ENCODE measurements at places on chromosomes 1 and 21. TPM values are rescaled to one million over a fixed set of nuclear protein-coding genes. Genes with fewer than 3 reads are reported as not detected.

- no peak overlapping the region for H3K4me3 ChIP-seq
- no peak for DNase-seq
- H3K27me3 ChIP-seq: peaks cover 9% of the 10 kb centered on the region
Observed at GRCh38 chr1:59805554-59805953, 9.2 kb upstream of the HOOK1 start.

DNA sequence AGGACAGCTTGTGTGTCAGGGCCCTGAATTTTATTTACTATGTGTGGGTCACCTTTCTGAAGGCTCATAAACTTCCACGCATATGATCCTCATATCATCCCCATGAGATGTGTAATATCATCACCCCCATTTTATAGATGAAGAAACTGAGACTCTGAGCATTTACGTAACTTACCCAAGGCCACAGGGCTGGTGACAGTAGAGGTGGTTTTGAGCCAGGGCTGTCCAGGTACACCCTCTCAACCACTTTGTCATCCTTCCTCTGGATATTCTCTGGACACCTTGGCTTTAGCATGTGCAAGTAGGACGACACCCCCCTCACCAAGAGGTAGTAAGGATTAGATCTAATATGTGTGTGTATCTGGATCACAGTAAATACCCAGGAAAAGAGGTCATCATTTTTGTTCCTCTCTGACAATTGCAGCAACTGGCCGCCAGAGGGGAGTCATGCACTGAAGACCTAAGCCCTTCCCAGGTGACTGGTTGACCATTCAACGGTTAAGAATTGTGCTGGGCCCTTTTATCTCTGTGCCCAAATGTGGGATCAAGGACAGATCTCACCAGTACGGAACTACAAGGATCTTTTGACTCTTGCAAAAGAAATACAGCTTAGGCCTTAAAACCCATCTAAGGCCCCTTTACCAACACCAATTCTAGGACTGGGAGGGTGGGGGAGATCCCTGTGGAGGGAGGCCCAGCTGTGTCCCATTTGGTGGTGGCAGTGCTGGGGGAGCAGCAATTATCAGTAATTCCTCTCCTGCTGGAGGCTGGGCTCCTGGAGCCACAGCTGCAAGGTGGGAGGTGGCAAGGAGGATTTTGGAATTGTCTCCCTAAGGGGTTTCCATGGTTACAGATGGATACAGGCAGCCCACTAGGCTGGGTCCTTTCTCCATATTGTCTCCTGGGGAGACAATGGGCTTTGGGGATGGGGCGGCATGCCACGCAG is 13.7 kb upstream of the E2F2 start:
- H3K4me1 ChIP-seq: peaks cover 33% of the 10 kb centered on the region
- H3K36me3 ChIP-seq: no peaks in the 10 kb centered on the region
- DNase-seq: peak; percentile 82
- peak overlapping the region; percentile 37 for H3K4me3 ChIP-seq

DNA sequence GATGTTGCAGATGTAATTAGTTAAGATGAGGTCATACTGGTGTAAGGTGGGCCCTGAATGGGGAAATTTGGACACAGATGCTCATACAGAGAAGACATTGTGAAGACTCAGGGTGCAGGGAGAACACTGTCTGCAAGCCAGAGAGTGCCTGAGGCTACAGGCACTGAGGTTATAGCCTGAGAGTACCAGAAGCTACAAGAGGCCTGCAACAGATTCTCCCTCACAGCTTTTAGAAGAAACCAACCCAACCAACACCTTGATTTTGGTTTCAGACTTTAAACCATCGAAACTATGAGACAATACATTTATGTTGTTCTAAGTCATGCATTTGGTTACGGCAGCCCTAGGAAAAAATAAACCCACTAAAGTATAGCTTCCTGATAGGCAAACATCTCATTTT is 321.7 kb upstream of the USP25 start:
- H3K27ac ChIP-seq: no peak overlapping the region
- no peak for DNase-seq
- H3K4me3 ChIP-seq: peak overlapping the region; percentile 23
- no peaks in the 10 kb centered on the region for H3K36me3 ChIP-seq
- H3K27me3 ChIP-seq: no peaks in the 10 kb centered on the region
- H3K4me1 ChIP-seq: peaks cover 21% of the 10 kb centered on the region

DNA sequence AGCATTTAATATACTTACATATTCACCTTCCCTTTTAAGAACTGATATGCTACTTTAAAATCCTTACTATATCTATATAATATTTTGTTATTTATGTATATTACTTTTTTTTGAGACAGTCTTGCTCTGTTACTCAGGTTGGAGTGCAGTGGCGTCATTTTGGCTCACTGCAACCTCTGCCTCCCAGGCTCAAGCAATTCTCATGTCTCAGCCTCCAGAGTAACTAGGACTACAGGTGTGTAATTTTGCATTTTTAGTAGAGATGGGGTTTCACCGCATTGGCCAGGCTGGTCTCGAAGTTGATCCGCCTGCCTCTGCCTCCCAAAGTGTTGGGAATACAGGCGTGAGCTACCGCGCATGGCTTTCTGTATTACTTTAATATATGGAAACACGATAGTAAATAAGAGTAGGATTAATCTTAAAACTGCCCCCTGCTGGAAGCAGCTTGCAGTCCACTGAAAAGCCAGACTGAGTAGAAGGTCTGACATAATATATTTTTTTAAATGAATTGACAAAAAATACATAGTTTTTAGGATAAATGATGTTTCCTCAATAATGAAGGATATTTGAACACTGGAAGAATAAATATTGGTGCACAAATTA is 24.4 kb downstream of the RCAN3 start:
- no peak for DNase-seq
- H3K27ac ChIP-seq: no peak overlapping the region
- no peaks in the 10 kb centered on the region for H3K36me3 ChIP-seq
- H3K27me3 ChIP-seq: no peaks in the 10 kb centered on the region
- H3K4me3 ChIP-seq: no peak overlapping the region

- DNase-seq: no peak
- H3K27me3 ChIP-seq: peaks cover 4% of the 10 kb centered on the region
- H3K4me3 ChIP-seq: no peak overlapping the region
- no peaks in the 10 kb centered on the region for H3K36me3 ChIP-seq
- peaks cover 4% of the 10 kb centered on the region for H3K4me1 ChIP-seq
Observed at GRCh38 chr1:221926441-221926840, 184.6 kb upstream of the DUSP10 start.

GRCh38 chr1:162536511-162536910 is 25.0 kb upstream of the UAP1 start:
- no peaks in the 10 kb centered on the region for H3K4me1 ChIP-seq
- H3K27me3 ChIP-seq: no peaks in the 10 kb centered on the region
- no peak for DNase-seq
- H3K4me3 ChIP-seq: no peak overlapping the region
- H3K27ac ChIP-seq: no peak overlapping the region
- no peaks in the 10 kb centered on the region for H3K36me3 ChIP-seq

Gene REN
- total RNA-seq: 0.69 TPM

Gene BOLA1
- total RNA-seq: 20.1 TPM
